ENCODE measurements at places on chromosomes 13 and 19.

- DNase-seq = no peak
These were observed 25.1 kb downstream of the ARHGEF18 start for GRCh38 chr19:7373862-7374261.

DNA sequence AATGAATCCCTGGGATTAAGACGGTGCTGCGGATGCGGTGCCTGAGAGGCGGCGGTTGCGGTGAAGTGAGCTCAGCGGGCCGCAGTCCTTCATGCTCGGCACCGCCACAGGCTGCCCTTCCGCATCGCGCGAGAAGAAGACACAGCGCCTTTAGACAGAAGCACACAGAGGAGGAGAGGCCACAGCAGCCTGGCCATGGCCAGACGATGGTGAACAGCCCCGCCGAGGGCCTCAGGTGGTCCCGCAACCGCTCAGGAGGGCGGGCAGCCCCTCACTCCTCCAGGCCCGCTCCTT is 459.2 kb downstream of the MYO16 start:
- no peak for DNase-seq

GRCh38 chr13:114296448-114296847 is 15.0 kb downstream of the UPF3A start:
- DNase-seq = no peak

DNA sequence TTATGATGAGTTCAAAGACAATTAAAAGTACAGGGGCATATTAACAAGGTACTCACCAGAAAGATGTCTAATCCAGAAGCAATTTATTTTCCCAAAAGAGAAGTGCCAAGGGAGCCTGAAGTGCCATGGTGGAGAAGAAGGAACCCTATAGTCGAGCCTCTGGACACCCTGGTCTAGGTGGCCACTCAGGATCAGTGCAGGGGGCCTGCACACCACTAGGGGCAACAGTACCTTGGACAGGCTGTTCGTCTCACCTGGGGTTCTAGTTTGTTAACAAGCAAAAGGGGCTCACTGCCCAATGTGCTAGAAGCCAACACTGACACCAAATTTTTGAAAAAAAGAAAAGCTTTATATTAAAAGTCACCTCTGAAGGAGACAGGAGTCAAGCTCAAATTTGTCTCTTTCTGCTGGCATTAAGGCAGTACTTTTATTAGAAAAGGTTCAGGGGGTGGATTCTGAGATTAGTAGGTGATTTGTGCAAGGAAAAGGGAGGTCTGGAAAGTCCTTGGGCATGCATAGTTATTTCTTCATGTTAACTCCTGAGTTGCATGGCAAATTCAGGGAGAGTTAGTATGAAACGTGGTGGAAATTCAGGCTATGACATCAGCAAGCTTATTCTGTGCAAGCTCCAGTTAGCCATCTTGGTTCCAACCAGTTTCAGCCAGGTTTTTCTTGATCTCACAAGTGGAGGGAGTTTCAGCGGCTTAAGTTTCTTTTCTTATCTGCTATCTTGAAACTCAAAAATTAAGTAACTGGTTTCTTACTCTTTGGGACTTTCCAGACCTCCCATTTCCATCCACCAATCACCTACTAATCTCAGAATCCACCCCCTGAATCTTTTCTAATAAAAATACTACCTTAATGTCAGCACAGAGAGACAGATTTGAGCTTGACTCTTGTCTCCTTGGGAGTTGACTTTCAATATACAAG is 884 bp upstream of the CBY2 start:
- no peak for DNase-seq

- DNase-seq = no peak
These were observed 3.1 kb downstream of the ZNF563 start for GRCh38 chr19:12330340-12330739.

DNA sequence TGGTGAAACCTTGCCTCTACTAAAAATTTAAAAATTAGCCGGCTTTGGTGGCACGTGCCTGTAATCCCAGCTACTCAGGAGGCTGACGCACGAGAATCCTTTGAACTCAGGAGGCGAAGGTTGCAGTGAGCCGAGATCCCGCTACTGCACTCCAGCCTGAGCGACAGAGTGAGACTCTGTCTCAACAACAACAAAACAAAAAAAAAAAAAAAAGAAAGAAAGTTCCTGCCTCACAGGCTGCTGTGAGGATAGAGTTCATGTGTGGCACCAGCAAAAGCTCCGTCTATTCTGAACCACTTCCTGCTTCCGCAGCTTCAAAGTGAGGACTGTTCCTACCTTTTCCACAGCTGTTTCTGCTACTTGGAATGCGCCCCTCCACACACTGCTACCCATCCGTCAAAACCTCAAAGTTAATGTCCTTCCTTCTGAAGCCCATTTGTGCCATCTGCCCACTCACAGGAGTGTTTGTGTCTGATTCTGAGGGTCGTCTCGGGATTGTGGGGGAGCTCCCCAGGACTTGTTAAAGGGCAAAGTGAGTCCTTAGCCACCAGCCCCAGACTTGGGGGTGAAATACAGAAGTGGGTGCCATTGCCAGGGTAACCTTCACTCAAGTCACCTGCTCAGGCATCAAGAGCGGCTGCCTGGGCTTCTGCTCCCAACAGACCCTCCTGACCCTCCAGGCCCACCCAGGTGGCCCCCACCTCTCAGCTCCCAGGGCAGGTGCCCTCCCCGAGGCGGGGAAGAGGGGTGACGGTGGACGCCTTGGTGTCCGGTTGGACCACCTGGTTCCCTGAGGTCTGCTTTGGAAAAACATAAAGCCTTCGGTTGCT is 2.9 kb downstream of the MFSD12 start:
- no peak for DNase-seq

GRCh38 chr19:18122860-18123795 is 25.6 kb downstream of the MAST3 start:
- no peak for DNase-seq

Data from stimulated activated CD4-positive, alpha-beta T cell treated with anti-CD3 and anti-CD28 coated beads, TNF-alpha, amount 100 ng/mL, for 4 hours (primary cell).